Myocyte (in vitro differentiated cells): ENCODE measurements at places on chromosomes 16 and 17. TPM values are rescaled to one million over a fixed set of nuclear protein-coding genes. Genes with fewer than 3 reads are reported as not detected.

Gene RHBDL3
- total RNA-seq = 0.16 and 0.36 TPM in 2 replicates

- DNase-seq = no peak
These were observed 8.9 kb upstream of the RBFOX3 start for GRCh38 chr17:79619636-79620206.

DNA sequence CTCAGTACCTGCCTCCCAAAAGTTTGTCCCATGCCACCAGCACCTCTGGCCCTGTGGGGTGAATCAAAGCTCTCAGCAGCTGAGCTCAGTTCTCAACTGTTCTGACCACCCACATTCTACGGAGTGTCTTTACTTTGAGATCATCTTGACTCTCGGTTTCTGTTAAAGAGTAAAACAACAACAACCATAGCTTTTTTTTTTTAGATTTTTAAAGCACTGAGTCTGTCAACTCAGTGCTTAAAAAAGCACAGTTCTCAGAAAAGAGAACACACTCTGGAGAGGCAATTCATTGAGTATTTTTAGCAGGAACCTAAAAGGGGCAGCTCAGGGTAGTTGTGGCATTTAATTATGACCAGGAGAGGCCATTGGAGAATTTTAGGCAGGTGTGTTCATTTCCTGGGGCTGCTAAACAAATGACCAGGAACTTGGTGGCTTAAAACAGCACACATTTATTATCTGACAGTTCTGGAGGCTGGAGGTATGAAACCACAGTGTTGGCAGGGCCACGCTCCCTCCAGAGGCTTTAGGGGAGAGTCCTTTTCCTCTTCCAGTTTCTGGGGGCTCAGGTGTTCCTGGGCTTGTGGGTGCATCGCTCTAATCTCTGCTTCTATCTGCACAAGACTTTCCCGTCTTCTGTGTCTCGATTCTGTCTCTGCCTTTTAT is 6.7 kb upstream of the WFIKKN2 start:
- no peak for DNase-seq

DNA sequence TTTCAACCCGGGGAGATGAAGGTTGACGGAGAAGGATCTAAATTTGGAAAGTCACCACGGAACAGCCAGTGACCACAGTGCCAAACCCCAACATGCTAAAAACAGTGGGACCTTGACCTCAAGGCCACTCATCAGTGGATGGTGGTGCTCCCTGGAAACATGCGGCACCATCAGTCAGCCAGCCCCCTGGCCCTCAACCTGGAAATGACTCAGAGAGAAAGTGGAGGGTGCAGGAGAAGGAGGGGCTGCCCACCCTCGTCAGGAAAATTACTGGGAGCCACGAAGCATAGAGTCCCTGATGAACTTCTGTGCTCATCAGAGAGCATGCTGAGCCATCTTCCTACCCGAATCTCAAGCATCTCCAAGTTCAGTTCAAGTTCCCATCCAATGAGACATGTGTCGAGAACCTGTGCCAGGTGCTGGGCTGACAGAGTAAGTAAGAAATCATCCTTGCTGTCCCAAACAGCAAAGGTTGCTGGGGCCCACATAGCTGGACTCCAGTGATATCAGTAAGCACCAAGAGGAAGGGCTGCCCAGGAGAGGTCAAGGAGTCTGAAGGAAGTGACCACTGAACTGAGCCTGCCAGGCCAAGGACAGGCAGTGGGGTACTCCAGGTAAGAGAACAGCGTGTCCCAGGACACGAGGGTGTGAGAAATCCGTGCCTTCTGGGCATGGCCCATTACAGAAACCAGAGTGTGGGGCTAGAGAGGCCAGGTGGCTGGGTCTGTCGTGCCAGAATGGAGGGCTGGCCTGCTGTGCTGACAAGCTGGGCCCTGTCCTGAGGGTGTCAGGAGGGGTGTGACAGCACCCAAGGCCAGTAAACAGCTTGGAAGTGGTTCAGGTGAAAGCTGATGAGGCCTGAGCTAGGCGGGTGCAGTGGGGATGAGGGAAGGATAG is 5.2 kb downstream of the PECAM1 start:
- DNase-seq = peak; percentile 97

DNA sequence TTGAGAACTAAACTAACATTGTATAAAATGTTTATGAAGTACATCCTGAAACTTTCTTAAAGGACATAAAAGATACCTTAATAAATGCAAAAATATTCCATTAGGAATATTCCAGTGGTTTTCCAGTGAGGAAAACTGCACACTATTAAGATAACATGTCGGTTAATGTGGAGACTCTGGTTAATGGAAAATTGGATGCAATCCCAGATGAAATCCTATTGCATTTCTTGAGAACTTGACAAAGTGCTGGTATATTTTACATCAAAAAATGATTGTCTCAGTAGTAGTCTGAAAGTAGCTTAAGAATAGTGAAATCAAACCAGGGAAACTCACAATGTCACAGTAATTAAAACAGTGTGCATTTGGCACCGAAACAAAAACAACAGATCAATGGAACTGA is 202.5 kb upstream of the MON1B start:
- DNase-seq = no peak

GRCh38 chr17:1495265-1495989 is 2.9 kb upstream of the MYO1C start:
- peak; percentile 77 for DNase-seq

Gene GLIS2
- total RNA-seq = 3.3 and 4.5 TPM in 2 replicates
